Breast epithelium (tissue), 4 donors: ENCODE measurements at places on chromosomes 12 and 14. TPM values are rescaled to one million over a fixed set of nuclear protein-coding genes. Genes with fewer than 3 reads are reported as not detected.

DNA sequence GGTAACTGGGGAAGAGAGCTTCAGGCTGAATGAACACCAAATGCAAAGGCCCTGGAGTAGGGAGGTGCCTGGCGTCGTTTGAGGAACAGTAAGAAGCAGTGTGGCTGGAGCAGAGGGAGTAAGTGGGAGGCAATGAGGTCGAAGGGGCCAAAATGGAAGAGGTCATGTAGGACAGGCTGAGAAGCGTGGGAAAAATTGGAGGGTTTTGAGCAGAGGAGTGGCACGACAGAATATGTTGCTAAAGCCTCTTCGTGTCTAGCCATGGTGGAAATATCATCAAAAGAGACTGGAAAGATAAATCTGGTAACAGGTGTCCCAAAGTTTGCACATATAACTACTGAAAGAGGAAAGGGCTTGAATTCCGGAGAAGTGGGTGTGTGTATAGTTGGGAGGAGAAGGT, 1.9 kb downstream of the TRIM9 start:
- no peak for DNase-seq

DNA sequence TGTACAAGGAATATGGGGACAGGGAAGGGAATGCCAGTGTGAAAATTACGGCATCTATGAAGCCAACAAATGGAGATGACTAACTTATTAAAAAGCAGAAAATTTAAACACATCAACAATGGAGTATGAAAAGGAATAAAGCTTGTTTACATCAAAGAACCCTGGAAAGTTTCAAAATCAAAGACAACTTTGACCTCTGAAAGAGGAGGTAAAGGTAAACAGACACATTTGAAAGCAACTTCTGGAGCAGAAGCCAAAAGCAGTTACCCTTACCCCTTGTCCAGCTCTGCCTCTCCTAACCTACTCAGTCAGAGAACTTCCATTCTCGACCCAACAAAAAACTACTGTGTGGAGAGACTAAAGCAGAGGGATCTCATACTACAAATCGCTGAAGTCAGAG, 184.3 kb downstream of the DUSP6 start:
- DNase-seq, result no peak

Gene CLEC1B
- total RNA-seq, result not detected

- DNase-seq, result no peak
Measured at GRCh38 chr12:16266085-16266484, 11.4 kb downstream of the SLC15A5 start.

Gene NOXRED1
- total RNA-seq, result not detected

DNA sequence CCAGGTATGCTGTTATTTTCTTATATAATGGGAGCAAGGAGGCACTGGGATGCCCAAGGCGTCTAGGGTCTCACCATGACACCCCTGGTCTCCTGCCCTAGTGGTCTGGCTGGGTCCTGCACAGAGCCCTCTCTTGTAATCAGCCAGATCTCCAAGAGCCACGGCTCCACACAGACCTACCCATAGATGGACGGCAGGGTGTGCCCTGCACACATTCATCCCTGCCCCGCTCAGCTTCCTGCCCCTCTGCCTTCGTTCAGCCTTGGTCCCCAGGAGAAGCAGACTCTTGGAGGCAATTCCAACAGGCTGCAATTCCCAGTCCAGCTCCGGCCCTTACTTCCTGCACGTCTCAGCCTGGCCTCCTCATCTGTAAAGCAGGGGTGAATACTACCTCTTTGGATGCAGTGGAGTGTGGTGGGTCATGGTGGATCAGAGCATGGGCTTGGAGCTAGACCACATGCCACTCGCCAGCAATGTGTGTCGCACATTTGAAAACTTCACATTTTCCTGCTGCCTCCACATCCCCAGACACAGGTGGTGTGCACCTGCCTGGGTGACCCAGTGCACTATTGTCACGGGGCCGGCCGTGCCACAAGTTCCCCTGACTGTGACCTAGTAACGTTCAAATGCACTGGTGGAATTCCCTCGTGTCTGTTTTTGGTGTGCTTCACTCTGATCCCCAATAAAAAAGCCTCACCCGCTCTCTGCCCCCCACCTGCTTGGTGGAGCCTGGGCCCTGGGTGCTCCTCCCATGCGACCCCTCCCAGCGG, 171.1 kb upstream of the PRMT8 start:
- no peak for DNase-seq

Gene PLEK2
- total RNA-seq, result 3.4 TPM

Gene HPD
- total RNA-seq, result 0.64 TPM

DNA sequence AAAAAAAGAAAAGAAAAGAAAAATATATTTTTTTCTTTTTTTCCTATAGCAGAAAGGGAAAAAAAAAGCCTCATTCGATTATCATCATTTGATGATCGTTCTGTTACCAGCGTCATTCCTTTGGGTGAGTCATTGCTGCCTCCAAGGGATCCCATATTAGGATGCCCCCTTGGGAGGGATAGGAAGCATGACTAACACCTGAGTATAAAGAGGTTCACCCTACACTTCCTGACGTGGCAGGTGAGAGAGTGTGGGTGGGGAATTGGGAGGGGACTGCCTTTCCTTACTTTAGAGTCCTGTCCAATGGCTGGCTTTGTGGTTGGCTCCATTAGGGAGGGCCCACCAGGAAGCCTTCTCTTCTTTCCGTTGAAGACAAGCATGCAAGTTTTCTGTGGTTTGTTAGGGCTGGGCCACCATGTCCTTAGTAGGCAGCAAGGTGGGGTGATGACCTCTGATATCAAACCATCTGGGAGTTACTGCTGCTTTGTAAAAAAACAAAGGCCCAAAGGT, 56.1 kb upstream of the FUT8 start:
- DNase-seq, result no peak

DNA sequence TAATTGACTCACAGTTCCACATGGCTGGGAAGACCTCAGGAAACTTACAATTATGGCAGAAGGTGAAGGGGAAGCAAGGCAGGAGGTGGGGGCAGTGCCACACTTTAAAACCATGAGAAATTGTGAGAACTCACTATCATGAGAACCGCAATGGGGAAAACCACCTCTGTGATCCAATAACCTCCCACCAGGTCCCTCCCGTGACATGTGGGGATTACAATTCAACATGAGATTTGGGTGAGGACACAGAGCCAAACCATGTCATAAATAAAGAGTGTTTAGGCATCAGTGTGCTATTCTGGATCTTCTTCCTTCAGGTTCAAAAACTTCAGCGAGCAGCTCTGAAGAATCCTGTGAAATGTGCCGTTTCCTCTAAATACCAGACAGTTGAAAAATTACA, 9.7 kb downstream of the DDX47 start:
- no peak for DNase-seq

GRCh38 chr12:11427341-11427740, 32.0 kb upstream of the PRB2 start:
- no peak for DNase-seq

DNA sequence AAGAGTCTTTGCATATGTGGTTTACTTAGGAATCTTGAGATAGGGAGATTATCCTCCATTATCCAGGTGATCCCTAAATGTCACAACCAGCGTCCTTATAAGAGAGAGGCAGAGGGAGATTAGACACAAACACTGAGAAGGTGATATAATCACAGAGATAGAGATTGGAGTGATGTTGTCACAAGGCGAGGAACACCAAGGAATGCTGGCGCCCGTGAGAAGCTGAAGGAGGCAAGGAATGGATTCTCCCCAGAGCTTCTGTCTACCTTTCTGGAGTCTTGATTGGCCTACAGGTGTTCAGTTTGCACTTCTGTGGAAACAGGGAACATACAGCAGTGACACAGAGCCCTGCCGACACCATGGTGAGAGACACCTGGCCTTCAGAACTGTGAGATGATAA, 101.6 kb downstream of the ANO4 start:
- no peak for DNase-seq

DNA sequence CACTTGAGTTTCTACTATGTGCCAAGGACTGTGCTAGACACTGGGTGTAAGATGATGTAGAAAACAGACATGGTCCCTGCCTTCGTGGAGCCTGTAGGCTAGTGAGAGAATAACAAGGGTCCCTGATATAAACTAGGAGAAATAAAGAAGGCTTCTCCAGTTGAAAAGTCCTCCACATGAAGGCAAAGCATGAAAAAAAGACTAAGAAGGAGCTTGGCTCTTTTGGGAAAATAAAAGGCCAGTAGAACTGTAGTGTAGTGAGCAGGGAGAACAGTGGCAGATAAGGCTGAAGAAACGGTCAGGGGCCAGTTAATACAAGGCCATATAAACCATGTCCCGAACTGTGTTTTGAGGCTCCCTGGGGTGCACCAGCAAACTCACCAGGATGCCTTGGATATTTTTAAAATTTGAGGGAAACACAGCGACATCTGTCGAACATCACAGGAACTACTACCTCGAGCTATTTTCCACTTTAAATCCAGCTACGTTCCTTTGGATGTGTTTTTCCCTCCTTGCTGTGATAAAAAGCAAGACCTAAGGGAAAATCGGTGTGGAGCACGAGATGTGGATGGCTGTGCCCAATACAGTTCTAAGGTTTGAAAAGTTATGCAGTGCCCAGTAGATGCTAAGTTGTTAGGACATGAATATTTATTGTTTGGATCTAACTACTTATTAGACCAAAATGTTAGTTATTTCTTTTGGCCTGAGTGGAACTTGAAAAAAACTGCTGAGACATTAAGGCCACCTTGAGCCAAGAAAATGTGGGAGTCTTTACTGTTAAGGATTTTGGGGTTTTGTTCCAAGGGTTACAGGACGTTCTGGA, 8.5 kb upstream of the CFL2 start:
- no peak for DNase-seq

- no peak for DNase-seq
Measured at GRCh38 chr14:20801726-20802125, 918 bp downstream of the RNASE1 start.

Gene P2RX7
- 8.5 TPM for total RNA-seq

Gene SAMD4A
- 36.2 TPM for total RNA-seq

DNA sequence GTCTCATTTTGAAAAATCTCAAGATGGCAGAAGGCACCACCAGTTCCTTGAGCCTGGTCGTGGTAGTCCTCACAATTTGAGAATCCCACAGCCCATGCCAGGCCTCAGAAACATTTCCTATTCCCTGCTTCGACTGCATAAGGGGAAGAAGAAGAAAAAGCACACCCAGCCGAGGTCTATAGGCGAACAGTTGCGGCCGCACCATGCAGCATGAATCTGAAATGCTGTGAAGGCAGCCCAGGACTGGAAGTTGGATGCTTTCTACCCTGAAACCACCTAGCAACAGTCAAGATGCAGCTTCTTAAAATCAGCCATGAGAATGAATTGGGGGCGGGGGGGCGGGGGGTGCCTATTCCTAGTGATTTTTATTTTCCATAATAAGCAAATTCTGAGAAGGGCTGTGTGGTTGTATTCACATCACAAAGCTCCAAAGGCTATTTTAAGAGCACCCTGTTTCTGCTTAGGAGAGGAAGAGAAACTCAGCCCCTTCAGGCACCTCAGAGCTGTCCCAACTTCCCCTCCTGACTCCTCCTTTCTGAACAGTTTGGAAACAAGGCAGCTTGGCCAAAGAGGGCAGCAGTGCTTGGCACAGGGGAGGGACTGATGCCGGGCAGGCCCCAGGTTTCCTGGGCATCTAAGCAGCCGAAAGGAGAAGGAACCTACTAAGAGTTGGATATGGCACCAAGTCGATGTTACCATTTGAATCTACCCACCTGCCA, 172.5 kb upstream of the FOXN3 start:
- no peak for DNase-seq

Gene NOS1
- 0.16 TPM for total RNA-seq

Gene C14orf39
- total RNA-seq, result not detected

- DNase-seq, result peak; percentile 97
Measured at GRCh38 chr12:48157018-48157888, at the start of gene ASB8. Gene ASB8, minus strand, starts transcription at chr12:48157515. Its CDS starts 4,019 bp downstream, at chr12:48153496.

DNA sequence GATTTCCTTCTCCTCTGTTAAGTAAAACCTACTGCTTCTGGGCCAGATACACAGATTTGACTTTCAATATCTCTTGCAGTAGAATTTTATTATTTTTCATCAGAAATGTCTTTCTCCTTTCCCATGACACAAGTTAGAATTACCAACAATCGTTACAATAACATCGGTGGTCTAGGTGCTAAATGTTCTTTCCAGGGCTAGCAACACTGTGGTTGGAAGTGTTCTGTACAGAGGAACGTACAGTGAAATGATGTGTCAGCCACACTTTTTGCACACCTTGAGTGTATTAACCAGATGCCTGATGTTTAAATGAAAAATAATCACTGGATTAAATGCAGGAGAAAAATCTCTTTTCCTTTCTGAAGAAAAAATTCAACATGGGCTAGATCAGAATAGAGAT, 27.7 kb upstream of the KLRD1 start:
- DNase-seq, result no peak

Gene SLC16A7
- total RNA-seq, result 51.2 TPM

Gene ZDHHC22
- total RNA-seq, result not detected

GRCh38 chr12:31585271-31585670, 5.7 kb downstream of the DENND5B start:
- DNase-seq, result no peak

Gene GPRC5A
- 40.1 TPM for total RNA-seq

DNA sequence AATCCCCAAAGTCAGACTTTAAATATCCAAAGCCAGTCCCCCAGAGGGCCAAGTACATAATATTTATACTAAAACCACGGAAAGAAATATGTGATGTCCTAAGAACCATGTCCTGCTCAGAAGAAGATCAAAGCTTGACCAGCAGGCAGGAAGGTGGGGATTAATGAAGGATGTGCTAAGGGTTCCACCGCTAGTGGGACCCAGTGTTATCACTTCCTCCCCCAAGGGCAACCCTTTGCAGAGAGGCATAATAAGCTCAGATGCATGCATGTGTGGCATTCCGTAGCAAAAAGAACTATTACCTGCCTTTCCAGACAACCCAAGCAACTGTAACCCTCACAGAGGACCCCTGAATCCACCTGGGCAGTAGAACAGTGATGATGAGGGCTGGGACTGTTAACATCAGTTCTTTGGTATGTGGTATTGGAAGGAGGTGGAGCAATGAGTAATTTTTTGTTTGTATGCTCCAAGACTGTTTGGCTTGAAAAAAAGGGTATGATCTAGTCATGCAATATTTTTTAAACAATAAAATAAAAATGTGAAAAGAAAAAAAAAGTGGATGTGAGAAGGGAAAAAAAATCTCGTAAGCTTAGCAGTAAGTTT, 71.7 kb upstream of the ETV6 start:
- no peak for DNase-seq

- DNase-seq, result no peak
Measured at GRCh38 chr14:98501836-98502235, 770.2 kb downstream of the BCL11B start.

Gene POTEG
- total RNA-seq, result not detected

DNA sequence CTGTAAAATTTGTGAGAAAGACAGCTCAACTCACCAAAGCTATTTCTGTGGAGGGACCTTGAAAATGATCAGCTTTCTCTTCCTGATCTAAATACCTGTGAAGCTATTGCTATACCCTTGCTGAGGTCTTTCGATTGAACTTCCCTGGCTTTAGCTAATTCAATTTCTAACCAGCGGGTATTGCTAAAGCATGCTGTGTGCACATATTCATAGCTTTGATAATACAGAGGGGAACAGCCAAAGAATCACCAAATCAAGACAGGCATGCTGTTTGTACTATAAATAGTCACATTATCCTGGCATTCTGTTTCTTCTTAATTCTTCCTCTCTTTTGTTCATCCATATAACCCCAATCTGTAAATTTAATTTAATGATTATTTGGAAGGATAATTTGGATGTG, 233.0 kb downstream of the LRFN5 start:
- no peak for DNase-seq
